ENCODE measurements at places on chromosomes 6 and 20.

DNA sequence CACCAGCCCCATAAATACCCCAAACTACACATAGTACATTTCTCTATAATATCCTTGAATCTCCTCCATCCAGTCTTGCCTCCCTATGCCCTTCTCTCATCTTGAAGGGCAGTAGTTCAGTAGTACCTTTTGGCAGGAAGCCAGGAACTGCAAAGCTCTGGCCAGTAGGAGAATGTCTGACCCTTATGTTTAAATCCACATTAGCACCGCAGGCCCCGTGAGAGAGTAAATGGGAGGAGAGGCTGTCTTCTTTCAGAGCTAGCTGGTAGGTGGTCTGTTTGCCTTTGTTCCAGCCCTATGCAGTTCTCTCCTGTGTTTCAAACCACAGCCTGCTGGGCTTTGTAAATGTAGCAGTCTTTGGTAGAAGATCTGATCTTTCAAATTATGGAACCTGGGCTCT lies 690.7 kb downstream of the DOK5 start:
- no peak for DNase-seq

GRCh38 chr20:53077373-53078205 lies 105.4 kb downstream of the TSHZ2 start:
- no peak for DNase-seq

GRCh38 chr6:89564752-89565427 lies 73.7 kb downstream of the LYRM2 start:
- no peak for DNase-seq

DNA sequence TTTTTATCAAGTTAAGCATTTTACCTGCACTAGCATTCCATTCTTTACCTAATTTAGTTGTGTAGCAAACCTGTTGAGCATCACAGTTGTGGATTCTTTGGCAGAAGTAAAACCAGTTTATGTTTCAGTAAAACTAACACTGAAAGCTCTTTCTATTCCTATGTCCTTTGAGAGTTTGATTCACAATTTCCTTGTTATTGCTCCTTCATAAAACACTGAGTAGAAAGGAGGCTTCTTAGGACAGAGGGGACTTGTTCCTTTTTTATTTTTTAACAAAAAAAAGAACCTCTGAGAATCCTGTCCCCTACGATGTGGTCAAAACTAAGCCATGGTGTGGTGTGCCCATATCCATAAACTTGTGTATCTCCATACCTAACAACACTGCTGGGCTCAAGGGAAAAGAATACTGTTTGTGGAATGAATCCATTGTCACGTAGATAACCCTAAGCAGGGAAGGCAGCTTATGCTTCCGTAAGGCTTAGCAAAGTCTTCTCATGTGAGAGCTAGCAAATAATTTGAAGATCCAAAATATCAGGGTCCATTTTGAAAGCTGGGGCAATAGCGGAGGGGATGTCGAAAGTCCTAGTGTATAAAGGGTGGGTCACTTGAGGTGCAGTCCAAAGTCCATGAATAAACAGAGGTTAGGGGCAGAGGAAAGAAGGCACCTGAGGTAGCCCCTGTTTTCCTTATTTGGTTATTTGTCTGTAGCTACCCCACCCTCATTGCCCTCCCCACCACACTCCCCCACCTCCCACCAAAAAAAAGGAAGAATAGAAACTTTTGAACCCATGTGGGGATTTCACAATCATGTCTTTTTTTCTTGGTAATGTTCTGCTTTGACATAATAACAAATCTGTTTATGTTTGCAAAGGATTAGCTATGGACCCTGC lies 71.0 kb downstream of the PLAGL1 start:
- DNase-seq = no peak

DNA sequence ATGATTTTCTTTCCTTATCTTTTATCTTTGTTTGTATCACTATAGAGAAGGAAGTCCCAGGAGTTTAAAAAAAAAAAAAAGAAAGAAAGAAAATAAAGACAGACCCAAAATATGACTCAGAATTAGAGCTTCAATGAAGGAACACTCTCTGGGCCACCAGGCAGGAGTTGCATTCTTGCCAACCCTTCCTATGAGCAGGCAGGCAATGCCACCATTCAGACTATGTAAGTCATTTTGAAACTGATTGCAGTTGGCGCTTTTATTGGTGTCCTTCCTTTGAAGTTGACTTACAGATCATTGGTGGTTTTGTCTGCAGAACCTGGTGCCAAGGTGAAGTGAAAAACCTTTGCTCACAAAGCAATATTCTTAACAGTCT lies 50.3 kb downstream of the MYB start:
- no peak for DNase-seq

GRCh38 chr6:159953091-159953601 lies 15.7 kb upstream of the IGF2R start:
- DNase-seq = no peak

- no peak for DNase-seq
Observed at GRCh38 chr20:36275441-36276189, 30.5 kb upstream of the DLGAP4 start.

DNA sequence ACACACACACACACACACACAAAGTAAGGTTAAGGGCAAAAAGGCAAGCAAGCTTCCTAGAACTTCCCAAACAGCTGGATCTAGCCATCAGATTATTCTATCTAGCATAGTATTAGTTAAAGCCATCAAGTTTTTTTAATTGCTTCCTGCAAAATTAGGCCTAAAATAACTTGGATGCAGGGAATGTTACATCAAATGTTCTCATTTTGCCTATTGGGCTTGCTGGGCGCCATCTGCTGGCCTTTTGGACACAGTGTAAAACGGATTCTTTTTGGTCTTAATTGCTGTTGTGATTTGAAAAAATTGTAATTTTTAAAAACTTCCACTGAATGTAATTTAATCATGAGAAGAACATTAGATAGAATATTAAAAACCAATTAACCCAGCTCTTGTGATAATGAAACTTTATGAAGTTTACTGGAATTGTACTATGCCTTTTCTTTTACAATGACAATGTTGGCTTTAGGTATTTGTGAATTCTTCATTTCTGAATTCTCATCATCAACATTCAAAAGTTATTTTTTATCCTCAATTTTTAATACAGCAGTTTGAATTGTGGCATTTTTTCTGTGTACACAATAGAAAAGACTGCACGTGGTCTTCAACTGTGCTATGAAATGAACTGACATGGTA lies 6.8 kb downstream of the MKKS start:
- peak; percentile 60 for DNase-seq

GRCh38 chr6:106324726-106325335 lies 729 bp downstream of the ATG5 start:
- DNase-seq = no peak

- DNase-seq = no peak
Observed at GRCh38 chr6:146890644-146891434, 292.1 kb downstream of the ADGB start.

DNA sequence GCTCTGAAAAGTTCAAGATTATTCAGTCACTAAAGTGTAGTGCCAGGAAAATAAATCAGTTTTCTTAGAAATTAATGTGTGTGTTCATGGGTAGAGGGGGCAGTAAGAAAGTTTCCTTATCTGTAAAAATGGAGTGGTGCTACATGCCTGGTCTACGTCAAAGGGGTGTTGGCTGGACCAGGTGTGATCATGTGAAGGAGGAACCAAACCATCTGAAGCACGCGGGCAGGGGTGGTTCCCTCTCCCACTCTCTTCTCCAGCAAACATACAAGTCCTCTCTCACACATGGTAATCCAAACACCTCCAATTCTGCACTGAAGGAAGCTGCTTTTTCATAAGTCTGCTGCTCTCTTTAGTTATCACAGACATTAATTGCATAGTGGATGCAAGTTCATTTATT lies 63.1 kb downstream of the CLIC5 start:
- DNase-seq = no peak

DNA sequence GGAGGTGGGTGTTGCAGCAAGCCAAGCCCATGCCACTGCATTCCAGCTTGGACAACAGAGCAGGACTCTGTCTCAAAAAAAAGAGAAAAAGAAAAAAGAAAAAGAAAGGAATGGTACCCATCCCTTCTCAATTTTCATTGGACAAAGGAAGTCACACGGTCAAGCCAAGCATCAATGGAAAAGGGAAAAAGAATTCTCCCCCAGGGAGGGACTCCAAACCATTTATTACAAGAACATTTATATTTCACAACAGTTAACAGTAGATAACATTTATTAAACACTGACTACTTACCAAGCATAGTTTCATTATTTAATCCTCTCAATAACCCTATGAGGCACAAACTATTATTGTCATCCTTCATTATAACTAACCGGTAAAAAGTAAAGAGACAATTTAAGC lies 6.6 kb upstream of the KIF13A start:
- DNase-seq = no peak

GRCh38 chr6:170135821-170136471 lies 154.9 kb downstream of the DLL1 start:
- no peak for DNase-seq

DNA sequence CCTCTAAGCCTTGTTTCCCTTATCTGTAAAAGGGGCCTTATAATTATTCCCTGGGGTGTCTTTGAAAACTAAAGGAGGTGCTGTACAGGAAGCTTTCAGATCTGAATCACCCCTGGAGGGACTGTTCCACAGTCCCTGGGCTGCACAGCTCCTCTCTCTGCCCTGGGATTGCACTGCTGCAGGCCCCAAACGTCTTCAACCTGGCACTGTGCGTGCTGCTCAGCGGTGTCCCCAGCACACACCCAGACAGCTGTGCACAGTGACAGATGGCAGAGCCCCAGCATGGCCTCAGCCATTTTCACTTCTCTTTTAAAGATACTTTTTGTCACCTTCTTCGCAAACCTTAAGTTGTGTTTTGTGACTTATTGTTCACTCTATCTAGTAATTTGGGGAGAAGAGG lies 50.7 kb upstream of the INSM1 start:
- DNase-seq = no peak

DNA sequence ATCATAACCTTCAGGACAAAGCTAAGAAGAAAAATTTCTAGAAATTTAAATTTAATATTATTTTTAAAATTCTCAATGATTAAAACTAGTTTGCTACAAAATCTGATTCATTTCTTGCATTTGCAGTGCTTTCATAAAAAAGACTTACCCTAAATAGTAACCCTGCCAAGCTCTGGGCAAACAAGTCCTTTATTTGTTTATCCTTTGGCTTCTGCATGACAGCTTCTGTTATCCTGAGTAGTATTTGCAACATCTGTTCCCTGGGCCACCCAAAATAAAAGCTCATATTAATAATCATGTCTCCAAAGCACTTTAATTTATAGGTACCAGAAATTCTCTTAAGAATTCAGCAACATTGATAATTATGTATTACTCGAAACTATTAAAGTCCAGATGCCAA lies 101.3 kb downstream of the RALGAPA2 start:
- no peak for DNase-seq

GRCh38 chr6:165831812-165832510 lies 168.9 kb upstream of the PDE10A start:
- DNase-seq = no peak

- no peak for DNase-seq
Observed at GRCh38 chr6:912871-913835, 220.2 kb upstream of the EXOC2 start.

GRCh38 chr6:17998003-17998402 lies 10.6 kb upstream of the KIF13A start:
- DNase-seq = no peak

DNA sequence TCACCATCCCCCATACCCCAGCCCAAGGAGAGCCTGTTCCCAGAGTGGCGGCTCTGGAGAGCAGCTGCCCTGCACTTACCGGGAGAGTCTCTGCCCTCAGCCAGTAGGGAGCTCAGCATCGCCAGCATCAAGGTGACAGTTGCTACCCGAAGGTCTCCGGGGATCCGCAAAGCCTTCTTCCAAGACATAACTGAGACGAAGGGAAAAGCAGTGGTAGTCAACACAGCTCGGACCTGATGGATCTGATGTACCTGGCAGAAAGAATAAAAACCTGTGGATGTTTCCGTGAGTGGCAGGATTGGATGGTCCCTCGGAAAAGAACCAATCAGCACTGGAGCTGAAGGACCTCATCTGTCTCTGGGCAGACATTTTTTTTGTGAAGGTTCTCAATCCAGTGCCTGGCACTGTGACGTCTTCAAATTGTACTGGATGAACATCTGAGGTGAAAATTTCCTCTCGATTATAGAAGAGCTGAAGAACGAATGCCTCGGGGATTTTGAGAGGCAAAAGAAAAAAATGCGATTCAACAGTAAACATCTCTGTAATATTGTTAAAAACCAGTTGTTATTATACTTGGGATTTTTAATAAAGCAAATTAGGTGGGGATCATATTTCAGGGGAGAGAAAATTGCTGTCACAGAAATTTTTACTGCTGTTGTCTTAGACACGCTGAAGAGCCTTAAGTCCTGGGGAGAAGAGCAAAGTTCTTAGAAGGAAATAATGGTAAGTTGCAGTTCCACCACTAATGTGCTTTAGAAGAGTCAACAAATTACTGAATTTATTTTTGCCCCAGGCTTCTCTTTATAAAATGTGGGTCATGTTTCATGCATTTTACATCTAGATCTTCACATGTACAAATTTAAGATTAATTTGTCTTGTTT lies at the start of gene HLA-DQB1:
HLA-DQB1 (minus strand) TSS at position 238 of the 881 bp plus-strand sequence; CDS start at position 188, 50 bp downstream.
- no peak for DNase-seq

- no peak for DNase-seq
Observed at GRCh38 chr6:4381381-4381780, 246.0 kb upstream of the ECI2 start.

GRCh38 chr6:13285705-13286104 lies 42.6 kb downstream of the TBC1D7 start:
- DNase-seq = no peak

GRCh38 chr20:6074145-6074561 lies 20.3 kb upstream of the LRRN4 start:
- no peak for DNase-seq

DNA sequence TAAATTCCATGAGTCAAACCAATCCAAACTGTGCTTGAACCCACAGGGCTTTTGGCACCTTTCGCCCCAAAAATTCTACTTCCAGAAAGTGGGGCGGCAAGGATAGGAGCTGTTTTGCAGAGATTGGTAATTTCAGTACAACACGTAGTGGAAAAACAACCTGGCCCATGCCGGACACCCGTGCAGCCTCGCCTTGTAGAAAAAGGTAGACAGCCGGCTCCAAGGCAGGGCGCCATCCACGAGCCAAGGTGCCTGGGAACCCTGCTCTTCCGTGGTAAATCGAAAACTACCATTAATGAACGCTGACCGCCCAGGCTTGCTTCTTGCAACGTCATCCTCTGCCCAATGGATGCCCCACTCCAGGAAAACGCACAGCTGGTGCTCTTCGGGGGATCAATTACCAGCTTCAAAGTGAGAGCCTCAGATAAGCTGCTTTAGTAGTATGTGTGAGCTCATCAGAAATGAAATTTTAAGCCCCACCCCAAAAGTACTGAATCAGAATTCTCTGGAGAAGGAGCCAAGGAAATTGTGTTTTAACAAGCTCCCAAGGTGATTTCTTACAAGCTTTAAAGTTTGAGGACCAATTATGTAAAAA lies 1.8 kb downstream of the OOEP start:
- no peak for DNase-seq

- DNase-seq = no peak
Observed at GRCh38 chr6:141105481-141105880, 1027.2 kb upstream of the GJE1 start.

DNA sequence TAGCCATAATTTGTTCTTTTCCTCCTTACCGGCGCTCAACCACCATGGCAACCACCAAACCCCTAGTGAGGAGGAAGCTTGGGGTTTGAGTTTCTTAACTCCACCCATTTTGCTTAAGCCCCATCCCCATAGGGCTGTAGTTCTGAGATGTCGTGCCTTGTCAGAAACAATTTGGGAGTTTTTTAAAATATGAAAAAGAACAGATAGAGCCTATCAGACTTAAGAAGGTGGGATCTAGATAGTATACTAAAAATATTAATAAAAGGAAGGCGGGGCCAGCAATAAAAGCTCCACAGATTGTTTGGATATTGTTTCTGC lies 5.6 kb downstream of the BRD2 start:
- DNase-seq = no peak

Data from tibial nerve (tissue), 4 donors.